ENCODE measurements at places on chromosomes 1 and 21.

GRCh38 chr1:45552331-45552730 is 1.7 kb downstream of the AKR1A1 start:
- peak; percentile 48 for DNase-seq

GRCh38 chr1:100510451-100510850 is 27.5 kb upstream of the GPR88 start:
- DNase-seq = peak; percentile 20

DNA sequence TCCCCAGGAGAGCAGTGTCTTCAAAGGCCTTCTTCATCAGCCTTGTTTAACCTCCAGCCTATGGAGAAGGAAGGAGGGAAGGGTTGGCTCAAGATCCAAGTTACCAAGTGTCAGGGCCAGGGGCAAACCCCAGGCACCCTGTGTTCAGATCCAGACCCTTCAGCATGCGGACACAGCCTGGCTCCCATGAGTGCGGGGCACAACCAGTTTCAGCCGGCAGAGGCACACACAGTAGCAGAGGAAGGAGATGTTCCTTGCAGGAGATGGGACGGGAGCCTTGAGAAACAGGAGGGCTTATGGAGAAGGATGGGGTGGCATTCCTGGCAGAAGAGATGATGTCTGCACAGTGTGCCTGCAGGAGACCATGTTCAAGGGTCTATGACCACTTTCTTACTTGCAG is 161.7 kb upstream of the EDN2 start:
- no peak for DNase-seq

GRCh38 chr1:21236178-21236577 is 54.1 kb downstream of the ECE1 start:
- DNase-seq = no peak

DNA sequence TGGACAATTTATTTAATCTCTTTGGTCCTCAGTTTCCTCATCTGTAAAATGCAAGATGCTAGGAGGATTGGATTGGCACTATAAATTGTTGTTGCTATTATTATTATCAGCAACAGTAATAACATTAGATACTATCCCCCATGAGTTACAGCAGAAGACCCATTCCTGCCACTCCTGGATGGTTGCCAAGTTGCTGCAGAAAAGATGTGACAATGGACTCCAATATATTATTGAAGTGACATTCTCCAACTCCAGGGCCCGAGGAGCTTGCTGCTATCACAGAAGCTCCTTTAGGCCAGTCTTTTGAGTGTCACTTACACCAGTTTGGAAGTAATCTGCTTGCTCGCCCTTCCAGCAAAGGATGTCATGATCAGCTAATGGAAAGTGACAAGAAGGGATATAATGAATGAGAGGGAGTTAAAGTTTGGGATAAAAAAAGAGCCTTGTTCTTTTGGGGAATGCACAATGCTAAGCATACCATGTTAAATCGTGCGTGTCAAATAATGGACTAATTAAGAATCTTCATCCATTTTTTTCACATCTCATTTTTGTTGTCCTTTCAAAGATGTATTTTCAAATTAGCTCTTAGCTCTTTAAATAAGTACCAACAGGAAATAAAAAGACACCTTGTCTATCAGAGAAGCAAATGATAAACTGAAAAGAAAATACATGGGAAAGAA is 19.5 kb upstream of the PROX1 start:
- DNase-seq = no peak

GRCh38 chr1:28984311-28984684 is 69.9 kb downstream of the EPB41 start:
- DNase-seq = no peak

DNA sequence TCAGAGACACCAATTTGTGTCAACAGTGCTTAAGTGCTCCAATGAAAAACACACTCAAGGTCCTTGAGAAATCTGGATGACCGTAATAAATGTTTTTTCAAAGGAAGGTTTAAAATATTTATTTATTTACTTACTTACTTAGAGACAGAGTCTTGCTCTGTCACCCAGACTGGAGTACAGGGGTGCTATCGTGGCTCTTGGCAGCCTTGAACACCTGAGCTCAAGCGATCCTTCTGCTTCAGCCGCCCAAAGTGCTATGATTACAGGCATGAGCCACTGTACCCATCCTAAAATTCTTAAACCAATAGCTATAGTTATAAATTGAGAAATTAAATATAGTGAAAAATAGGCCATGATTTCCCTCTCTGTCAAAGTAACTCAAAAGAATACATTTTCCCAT is 17.3 kb upstream of the ERICH3 start:
- no peak for DNase-seq

- DNase-seq = no peak
Measured at GRCh38 chr1:36128126-36128904, 3.3 kb upstream of the COL8A2 start.

DNA sequence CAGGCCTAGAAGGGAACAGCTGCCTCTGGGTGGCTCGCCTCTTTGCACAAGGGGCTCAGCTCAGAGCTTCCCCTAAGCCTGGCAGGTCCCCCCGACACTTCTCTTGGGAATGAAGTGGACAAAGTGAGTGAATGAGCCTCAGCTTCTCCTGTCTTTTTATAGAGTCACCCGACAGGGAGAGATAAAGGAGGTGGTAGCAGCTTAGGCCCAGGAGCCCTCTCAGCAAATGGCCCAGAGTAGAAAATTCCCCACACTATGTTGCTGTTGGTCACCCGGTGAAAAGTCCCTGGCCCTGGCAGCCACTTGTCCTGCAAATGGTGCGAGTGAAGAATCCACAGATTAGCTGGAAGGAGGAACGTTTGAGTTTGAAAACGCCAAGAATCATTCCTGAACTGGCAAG is 2.4 kb downstream of the CLDN14 start:
- DNase-seq = no peak

- no peak for DNase-seq
Measured at GRCh38 chr1:33377013-33377412, 53.9 kb downstream of the PHC2 start.

GRCh38 chr1:9593492-9594465 is 5.1 kb downstream of the TMEM201 start:
- peak; percentile 23 for DNase-seq

GRCh38 chr1:6052543-6053205 is 7.0 kb downstream of the KCNAB2 start:
- peak; percentile 13 for DNase-seq

DNA sequence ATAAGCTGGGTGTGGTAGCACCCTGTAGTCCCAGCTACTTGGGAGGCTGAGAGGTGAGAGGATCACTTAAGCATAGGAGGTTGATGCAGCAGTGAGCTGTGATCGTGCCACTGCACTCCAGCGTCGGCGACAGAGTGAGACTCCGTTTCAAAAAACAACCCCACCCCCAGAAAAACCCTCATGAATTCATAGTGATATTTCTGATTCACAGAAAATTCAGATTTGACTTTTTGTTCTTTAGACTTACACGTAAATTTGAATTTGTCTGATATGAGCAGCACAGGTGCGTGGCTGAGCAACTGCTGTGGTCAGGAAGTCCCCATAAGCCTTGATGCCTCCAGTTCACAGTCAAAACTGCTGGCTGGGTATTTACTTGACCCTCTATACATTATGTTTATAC is 10.0 kb upstream of the MORC3 start:
- DNase-seq = no peak

GRCh38 chr1:205480349-205480985 is 24.0 kb upstream of the CDK18 start:
- DNase-seq = no peak

DNA sequence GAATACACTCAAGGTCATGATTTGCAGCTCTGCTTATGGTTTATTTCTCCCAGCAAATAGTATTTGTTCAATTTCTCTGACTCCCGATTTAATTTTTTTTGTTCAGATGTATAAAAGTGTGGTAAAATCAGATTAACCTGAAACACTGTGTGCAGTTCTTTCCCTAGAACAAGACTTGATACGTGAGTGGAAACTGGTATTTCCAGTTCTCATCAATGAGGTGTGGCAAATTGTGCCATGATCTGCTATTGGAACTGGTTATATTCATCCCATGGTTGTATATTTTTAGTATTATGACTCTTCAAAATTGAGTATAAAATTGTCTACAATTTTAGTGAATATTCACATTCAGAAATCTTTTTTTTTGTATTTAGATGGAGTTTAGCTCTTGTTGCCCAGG is 76.8 kb upstream of the IVNS1ABP start:
- DNase-seq = no peak

GRCh38 chr1:112954945-112955772 is 837 bp downstream of the SLC16A1 start:
- DNase-seq = peak; percentile 54

- DNase-seq = no peak
Measured at GRCh38 chr1:76083189-76083588, 8.6 kb downstream of the ST6GALNAC3 start.

GRCh38 chr1:186896211-186896610 is 67.5 kb downstream of the PLA2G4A start:
- no peak for DNase-seq

- no peak for DNase-seq
Measured at GRCh38 chr1:201461645-201462441, 7.1 kb downstream of the PHLDA3 start.

DNA sequence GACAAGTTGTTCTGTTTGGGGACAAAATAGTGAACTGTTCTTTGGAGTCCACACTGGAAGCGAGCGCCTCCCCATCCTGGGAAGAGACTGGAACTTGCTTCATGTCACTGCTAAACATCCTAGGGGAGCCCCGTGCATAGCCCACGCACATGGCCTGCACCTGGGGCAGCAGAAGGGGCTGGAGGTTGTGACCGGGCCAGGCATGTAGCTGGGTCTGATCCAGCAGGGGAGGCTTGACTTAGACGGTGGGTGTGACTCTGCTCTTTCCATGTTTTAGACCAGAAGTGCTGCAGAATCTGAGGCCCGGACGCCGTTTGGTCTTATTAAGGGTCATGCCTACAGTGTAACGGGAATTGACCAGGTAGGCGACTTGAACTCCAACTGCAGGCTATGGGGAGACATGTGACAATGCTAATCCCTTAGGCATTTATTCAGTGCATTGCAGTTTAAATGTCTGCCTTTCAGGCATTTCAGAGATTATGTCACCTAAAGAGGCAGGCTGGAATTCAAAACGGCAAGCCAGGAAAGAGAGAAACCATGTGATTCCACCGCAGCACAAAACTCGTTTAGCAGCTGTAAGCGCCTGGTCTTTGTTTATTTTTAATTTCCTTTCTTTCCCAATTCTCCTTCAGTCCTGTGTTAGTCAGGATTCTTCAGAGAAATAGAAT is 21.8 kb downstream of the CAPN9 start:
- DNase-seq = no peak
